ENCODE measurements at places on chromosomes 12 and 14.
A peak's percentile ranks its signal among the peaks of the same experiment; 100 is the strongest.

- no peak for DNase-seq
Observed at GRCh38 chr12:122646517-122647217, 56.5 kb downstream of the HCAR2 start.

- no peak for DNase-seq
Observed at GRCh38 chr14:58701604-58702003, 63.8 kb downstream of the DACT1 start.

DNA sequence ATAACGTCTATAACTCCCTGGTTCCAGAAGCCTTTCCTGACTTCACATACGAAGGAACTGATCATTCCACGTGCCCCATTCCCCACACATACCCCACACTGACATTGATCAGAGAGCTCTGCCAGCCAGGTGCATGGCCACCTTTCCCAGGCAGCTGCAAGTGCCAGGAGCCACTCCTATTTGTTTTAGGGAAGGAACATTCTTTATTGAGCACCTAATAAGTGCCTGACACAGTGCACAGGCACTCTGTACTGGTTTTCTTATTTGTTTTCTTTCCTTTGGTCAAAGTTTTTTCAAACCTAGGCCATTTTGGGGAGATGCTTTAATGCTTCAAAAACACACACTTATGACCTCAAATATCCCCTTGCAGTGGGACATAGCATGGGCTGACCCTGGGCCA, 50.0 kb downstream of the PITPNM2 start:
- DNase-seq = no peak

DNA sequence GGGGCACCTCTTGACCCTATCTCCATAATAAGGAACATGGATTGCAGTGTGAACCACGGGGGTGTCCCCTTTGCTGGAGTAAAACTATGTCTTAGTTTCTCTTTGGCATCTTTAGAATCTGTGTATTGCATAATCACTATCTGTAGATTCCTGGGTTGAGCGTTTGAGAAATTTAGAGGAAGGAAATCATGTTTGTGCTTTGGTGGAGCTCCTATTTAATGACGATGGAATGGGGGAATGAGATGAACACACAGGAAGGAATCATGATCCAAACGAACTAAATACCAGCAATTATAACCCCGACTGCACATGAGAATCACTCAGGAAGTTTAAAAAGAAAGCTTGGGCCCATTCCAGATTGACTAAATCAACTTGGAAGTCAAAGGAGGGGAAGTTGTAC, 1.3 kb upstream of the MYG1 start:
- DNase-seq = no peak

GRCh38 chr14:54685286-54685845, 118.4 kb downstream of the SAMD4A start:
- DNase-seq = no peak

GRCh38 chr12:118841588-118841987, 139.8 kb upstream of the SRRM4 start:
- DNase-seq = no peak

DNA sequence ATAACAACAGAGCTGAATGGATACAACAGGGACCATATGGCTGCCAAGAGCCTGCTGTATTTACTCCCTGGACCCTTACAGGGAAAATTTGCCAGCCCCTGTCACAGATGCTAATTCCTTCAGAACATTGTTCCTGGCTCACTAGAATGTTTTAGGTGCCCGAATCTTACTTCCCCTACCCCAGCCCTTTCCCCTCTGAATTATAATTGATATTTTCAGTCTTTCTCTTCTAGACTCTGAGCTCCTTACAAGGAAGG, 235.3 kb downstream of the KSR2 start:
- no peak for DNase-seq

DNA sequence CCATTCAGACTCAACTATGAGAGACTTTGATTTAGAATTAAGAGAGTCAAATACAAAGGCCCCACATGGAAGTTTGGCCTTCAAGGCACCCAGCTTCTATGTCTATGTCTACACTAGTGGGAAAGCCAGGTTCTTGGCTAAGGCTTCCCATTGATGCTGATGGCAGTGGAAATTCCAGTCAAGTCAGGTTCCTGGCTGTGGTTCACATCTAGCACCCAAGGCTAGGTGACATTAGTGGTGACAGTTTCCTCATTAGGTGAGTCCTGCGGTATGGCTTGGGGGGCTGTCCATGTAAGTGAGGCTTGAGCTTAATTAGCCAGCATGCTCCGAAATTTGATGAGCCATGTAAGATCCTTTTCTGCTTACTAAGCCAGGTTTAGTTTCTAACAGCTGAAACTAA, 460.9 kb downstream of the RMST start:
- no peak for DNase-seq

DNA sequence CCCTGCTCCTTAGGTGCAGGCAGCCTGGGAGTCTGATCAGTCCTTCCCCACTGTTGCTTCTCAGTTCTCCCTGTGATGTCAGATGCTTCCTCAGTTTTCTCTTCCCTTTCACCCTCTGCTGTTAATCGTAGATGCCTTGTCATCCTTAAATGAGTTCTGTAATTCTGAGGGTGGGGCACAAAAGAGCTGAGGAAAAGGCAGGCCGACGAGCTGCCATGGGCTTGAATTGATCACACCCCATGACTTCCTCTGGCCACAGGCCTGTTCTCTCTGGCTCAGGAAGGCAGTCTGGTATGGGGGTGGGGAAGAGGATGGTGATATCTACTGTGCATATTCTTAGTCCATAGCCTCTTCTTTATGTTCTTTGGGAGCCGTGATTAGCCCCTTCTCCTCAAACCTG, 5.2 kb upstream of the AP1G2 start:
- DNase-seq = no peak

- DNase-seq = peak; percentile 15
Observed at GRCh38 chr12:62640910-62641448, 174.4 kb downstream of the MON2 start.

DNA sequence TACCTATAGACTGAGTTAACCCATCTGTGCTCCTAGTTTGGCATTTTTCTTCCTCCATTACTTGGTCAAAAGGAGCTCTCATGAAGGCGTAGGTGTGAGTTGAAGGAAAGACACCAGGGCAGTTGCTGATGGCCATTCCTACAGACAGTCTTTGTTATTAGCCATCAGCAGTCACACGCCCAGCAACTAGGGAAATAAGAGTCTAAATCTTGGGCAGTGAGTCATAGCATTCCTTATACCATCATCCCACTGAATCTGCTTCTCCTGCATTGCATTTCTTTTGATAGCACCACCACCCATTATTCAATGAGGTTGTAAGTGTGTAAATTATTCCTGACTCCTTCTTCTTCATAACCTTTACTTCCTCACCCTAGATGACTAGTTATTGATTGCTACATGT, 150.9 kb upstream of the IGF1 start:
- no peak for DNase-seq

GRCh38 chr12:14452865-14453264, 87.4 kb downstream of the ATF7IP start:
- DNase-seq = no peak

DNA sequence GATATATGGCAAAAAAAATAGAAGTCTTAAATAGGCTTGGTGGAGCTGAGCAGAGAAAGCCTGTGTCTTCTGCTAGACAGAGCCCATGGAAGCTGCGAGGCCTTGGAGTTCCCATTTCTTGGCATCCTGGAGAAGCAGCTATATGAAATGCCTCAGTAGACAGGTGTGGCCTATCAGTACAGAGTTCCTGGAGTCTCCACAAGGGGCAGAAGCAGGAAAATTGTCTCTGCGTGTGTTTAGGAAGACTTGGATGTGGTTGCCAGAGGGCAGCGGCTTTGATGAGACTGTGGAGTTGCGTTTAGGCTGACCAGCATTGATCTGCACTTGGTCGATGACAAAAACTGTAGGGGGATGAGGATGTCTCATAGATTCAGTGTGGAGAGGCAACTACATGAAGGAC, 334.5 kb upstream of the SEL1L start:
- DNase-seq = no peak

GRCh38 chr14:71780075-71780474, 152.2 kb upstream of the RGS6 start:
- DNase-seq = peak; percentile 67

GRCh38 chr12:100672075-100672592, 98.7 kb downstream of the GAS2L3 start:
- DNase-seq = no peak

DNA sequence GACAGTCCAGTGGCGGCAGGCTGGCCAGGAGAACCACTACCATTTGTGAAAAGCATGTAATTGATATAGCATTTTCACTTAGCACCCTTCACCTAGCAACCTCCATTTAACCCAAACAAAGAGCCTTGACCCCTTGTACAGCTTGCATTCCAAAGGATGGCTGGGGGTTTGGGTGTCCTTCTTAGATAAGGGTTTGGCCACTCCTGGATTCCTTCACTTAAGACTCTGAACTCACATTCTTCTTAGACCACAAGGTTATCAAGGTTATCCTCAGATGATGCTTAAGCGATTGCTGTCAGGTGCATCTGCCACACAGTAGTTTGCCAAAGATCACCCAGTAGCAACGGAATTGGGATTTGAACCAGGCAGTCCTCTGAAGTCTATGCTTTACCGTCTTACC, 102.8 kb downstream of the ZNF664 start:
- no peak for DNase-seq

- DNase-seq = no peak
Observed at GRCh38 chr14:69077841-69078240, 75.1 kb downstream of the DCAF5 start.

- DNase-seq = peak; percentile 88
Observed at GRCh38 chr14:41605550-41606281, 960 bp upstream of the LRFN5 start.

GRCh38 chr12:16880864-16881285, 274.9 kb upstream of the LMO3 start:
- DNase-seq = no peak

DNA sequence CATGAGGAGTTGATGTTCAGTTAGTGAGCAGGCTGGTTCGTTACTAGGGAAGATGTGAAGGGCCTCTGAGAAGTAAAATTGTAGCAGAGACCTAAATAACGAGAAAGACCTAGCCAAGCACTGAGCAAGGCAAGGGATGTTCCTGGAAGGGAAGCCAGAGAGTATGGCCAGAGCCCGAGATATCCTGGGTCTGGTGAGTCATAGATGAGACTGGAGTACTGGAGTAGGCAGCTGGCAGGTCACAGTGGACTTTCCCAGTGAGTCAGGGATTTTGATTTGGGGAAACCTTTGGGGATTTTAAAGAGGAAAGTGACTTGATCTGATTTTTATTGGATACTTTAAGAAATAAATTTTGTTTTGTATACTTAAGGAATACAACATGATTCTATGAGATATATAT, 369.0 kb downstream of the DIO2 start:
- DNase-seq = no peak

- DNase-seq = peak; percentile 50
Observed at GRCh38 chr14:77017666-77018065, 10.8 kb downstream of the IRF2BPL start.

- no peak for DNase-seq
Observed at GRCh38 chr12:60847281-60847680, 1251.5 kb downstream of the SLC16A7 start.

- no peak for DNase-seq
Observed at GRCh38 chr12:49025463-49025862, 6.9 kb upstream of the PRKAG1 start.

- DNase-seq = no peak
Observed at GRCh38 chr12:62933220-62933601, 1.7 kb downstream of the PPM1H start.

DNA sequence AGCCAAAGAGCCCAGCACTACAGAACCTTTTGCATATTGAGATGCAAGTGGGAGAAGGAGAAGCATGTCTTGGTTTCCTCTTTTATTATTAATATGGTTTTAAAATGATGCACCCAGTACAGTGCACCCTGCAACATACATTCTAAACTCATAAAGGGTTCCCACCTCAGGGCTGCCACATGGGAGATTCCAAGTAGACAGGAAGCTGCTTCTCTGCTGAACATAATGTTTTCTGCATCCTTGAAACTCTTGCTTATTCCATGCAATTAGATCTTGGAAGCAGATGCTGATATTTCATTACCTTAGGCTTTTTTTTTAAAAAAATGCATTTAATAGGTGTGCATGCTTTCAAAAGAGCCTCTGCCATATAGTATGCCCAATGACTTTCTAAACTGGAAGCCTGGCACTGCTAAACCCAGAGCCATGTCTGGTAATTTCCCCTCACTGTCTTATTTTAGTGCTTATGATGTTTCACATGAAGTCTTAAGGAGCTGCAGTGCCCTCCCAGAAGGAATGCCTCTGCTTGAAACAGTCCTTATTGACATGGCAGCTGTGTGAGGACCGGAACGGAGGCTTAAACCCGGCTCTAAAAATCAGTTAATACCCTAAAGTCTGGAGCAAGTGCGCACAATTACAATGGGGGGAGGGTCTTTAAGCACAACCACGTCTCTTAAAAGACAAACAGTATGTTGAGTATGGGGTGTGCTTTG, 2.0 kb upstream of the SIX1 start:
- no peak for DNase-seq

DNA sequence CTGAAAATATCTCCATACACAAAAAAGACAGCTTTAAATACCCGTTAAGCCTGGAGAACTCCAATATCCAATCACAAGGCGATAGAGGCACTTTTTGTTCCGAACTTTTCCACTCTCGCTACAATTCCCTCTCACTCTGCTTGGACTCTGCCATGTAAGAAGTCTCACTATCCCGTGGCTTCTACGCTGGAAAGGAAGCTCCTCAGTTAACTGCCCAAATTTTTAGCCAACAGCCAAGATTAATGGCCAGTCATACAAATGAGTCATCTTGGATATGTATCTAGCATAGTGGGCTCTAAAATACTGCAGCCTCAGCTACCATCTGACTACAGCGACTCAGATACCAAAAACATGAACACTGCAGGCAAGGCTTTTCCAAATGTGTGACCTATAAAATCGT, 45.5 kb upstream of the RERGL start:
- no peak for DNase-seq

GRCh38 chr14:73884438-73885190, 2.0 kb upstream of the ZNF410 start:
- no peak for DNase-seq

- no peak for DNase-seq
Observed at GRCh38 chr12:103865151-103865730, 24.2 kb upstream of the NT5DC3 start.

DNA sequence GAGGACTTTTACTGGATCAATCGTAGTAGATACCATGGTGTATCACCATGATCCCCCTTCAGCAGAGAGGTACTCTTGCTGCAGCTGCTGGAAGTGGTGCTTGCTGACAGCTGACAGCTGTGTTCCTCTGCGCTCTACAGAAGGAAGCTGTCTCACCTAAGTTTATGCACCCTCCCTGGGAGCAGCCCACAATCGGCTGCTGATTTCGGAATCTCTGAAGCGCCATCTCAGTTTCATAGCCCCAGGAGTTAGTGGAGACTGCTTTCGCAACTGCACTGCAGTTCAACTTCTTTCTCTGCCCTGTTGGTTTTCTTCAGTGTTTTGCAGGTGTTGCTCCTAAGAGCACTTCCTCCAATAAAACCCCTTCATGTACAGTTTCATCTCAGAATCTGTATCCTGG, 237.9 kb downstream of the PAWR start:
- DNase-seq = no peak

DNA sequence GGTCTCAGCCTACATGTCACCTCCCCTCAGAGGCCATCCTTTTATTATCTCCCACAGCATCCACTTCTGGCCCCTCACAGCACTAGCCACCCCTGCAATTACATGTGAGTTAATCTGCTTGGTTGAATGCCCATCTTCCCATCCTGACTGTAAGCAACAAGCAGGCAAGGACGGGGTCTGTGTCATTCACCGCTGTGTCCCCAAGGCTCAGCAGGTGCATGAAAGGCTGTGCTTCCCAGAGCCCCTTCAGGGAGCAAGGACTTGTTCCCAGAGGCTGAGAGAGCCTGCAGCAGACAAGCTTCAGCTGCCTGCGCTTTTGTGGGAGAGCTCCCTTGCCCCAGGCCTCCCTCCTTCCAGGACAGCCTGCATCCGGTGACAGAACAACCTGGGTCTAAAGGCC, 172.7 kb upstream of the GSC start:
- no peak for DNase-seq

Measured in lung (tissue), 17 donors.